CD4-positive, alpha-beta T cell treated with Interleukin-21 for 1 hour (primary cell): ENCODE measurements at places on chromosomes 2 and 18.
A peak's percentile ranks its signal among the peaks of the same experiment; 100 is the strongest.

DNA sequence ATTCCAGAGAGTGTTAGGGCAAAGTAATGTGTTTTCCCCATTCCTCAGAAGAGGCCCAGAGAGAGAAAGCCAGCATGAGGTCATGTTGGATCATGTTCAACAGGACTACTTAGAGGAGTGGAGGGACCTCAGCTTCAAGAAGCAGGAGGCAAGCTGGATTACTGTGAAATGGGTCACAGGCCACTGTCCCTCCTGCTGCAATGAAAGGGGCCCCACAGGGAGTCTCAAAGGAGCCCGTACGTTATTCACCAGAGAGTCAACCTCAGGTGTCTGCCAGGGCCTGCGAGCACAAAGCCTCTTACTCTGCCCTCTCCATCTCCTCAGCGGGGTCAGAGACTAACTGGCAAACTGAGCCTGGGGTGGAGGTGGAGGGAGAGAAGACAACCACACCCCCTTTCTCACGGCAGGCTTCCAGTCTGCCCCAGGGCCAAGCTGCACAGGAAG, 27.2 kb upstream of the ACYP2 start:
- no peak for DNase-seq

- no peak for DNase-seq
Observed at GRCh38 chr2:235925250-235925919, 242.8 kb downstream of the GBX2 start.

DNA sequence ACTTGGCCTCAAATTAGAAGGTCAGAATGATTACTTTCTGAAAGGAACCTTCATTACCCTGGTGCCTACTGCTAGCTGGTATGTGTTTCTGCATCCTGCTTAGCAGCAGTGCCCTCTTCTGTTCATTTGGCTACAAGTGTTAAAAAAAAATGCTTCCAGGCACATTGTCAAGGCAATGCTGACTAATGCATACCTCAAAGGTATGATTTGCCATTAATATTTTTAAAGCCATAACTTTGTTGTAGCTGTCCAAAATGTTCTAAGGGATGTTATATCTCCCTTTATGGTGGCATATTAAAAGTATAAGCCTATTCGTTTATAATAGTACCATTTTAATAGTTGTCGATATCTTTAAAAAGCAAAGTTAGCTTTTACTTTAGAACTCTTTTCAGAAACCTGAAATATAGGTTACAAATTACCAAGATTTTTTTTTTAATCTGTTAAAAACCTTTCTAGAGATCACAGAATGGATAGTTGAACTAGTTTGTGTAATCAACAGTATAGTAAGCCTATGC, 52.0 kb upstream of the FAM171B start:
- peak; percentile 48 for DNase-seq

DNA sequence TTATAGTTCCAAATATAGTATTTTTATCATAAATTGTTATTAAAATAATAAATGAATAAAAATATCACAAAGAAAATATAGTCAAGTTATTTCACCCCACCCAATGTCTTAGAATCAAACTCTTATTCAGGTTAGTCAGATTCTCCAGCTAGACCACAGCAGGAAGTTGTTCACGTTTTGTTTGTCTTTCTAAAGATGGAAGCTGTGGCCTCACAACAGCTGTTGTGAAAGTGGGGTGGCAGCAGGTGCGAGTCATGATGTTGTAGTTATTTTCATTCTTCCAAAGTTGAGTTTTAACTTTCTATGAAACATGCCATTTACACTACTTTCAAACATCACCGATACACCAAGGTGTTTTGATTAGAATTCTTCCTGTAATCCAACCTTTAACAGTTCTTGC, 272.9 kb downstream of the SLC8A1 start:
- DNase-seq, result no peak

DNA sequence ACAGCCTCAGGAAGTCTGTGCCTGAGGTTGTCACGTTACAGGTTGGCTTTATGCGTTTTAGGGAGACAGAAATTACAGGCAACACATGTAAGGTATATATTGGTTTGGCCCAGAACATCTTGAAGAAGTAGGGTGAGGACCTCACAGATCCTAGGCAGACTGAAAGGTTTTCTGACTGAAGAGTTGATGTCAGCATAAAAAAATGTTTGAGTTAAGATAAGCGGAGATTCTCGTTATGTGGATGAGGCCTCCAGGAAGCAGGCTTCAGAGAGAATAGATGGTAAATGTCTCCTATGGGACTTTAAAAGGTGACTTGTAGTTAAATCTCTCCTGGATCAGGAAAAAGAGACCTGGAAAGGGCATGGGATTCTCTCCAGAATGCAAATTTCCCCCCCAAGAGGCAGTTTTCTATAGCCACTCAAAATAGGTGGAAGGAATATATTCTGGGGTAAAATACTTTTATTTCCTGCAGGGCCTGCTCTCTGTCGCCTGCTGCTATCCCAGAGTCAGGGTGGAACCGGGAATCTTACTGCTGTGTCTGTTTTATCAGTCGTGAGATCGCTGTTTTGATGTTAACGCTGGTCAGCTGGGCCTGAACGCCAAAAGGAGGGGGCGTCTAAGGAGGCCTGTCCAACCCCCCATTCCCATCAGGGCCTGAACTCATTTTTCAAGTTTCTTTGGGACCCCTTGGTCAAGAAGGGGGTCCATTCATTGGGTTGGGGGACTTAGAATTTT, 171.1 kb downstream of the HDAC4 start:
- no peak for DNase-seq

- peak; percentile 43 for DNase-seq
Observed at GRCh38 chr2:190879474-190880377, 895 bp upstream of the GLS start.

GRCh38 chr2:182887753-182888415, 21.4 kb upstream of the FRZB start:
- DNase-seq, result no peak

GRCh38 chr2:191593622-191594385, 84.1 kb upstream of the NABP1 start:
- DNase-seq, result no peak

DNA sequence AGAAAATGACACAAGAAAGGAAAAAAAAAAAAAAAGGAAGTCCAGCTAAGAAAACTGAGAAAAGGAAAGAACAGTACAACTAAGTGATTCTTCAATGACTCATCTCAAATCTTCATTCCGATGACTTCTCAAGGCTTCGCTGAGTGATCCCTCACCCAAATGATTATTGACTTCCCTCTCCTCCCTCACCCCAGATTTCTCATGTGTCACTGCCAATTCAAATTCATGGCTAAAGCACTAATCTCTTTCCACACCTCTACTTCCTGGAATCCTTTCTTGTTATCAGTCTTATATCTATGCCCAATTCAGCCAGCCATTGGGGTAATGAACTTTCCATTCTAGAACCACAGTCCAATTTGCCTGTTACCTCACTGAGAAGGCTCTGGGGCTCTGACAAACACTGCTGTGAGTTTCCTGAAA, 7.2 kb upstream of the ABCB11 start:
- no peak for DNase-seq

DNA sequence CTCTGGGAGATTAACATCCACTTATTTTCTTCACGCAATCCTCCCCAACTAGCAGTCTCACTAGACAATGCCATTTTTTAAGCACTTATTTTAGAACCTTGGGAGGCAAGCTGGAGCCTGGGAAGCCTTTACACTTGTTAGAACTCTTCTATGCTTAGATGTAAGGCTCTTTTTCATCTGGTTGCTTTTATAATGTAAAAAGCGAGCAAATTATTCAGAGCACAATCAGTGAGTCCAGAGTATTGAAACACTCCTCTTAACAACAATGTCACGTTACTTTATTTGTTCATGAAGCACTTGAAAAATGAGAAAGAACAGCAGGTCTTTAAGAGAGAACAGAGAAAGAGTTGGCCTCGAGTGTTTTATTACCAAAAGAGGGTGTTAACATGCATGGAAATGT, 84.1 kb upstream of the SLC8A1 start:
- DNase-seq, result no peak

DNA sequence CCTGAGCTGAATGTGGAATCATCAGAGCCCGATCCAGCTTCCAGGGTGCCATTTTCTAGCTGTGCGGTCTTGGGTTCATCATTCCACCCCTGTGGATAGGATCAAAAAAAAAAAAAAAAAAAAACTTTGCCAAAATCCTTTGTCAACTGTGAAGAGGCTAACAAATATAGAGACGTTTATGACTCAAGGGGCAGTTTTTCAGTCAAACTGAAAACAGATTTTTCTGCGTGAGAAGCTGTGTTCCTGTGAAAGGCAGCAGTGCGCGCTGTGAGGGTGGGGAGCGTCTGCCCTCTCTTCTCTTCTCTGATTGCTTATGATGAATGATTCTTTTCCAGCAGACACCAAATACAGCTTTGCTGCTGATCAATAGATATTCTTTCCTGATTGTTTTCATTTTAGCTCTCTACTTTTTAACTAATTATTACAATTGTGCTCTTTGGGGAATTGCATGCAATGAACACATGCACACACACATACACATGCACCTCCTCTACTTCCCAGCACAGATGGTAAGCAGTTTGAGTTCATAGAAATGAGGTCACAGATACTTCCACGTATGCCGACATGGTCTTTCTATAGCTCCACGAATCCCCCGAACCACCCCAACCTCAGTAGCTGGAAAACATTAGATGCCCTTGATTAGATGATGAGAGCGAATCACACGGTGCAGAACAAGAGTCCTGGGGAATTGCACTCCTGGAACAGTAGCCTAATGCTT, 175.4 kb downstream of the NRP2 start:
- DNase-seq, result no peak

DNA sequence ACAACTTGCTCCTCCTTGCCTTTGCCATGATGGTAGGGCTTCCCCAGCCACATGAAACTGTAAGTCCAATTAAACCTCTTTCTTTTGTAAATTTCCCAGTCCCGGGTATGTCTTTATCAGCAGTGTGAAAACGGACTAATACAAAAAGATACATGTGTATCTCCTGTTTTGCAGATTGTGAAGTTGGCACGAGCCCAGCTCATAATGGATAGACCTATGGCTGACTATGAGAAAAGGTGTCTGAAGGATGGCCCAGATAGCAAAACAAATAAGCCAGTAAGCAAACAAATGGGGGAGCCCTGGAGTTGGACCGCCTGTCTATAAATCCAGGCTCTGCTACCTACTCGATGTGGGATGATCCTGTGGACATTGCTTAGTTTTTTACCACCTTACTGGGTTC, 15.5 kb upstream of the PRKCE start:
- no peak for DNase-seq

DNA sequence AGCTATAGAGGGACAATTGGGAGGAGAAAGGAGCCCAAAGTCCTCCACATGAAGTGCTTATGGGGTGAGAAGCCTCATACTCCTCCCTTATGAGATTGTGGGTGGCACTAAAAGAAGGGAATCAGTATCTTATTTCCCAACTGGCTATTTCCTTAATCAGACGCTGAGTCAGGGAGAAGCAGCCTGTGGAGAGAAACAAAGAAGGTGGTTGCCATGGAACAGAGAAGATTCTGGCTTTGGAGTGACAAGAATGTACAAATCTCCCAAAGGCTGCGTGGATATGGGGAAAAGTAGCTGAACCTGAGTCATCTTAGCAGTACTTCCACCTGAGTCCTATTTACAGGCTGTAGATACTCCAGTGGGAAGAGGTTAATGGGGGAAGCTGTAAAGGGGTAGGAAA, 115.8 kb upstream of the CWC22 start:
- DNase-seq, result no peak

DNA sequence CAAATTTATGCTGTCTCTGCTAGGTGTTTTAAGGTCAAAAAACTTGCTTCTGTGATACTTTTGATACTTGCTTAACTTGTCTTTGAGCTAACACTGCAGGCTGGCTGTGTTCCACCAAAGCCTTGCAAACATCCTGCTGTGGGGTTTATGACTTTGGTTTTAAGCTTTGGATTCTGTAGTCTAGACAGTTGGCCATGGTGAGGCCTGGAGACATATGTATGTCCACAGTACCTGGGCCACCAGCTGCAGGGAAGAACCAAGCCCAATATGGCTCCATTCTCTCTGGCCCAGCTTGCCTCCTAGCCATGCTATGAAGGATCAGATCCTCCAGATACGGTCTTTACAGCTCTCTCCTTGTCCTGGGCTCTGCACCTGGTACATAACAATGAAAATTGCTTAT, 113.9 kb downstream of the INO80D start:
- DNase-seq, result no peak

- DNase-seq, result no peak
Observed at GRCh38 chr2:173997753-173998152, 32.6 kb upstream of the SP3 start.

DNA sequence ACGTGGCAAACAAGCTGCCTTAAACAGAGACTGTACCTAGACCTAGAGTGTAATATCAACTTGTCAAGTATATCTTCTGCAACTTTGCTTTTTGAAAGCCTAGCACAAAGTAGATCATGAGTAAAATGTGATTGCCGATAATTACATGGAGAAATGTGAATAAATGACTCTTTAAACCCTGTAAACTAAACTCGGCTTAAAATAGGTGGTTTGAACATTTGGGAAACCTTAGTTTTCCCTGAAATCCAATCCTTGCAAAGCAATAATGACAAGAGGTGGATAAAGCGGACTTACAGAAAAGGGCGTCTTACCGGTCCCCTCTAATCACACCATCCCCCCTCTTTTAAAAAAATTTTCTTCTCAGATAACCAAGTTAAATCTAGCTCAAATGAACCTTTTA, 549 bp upstream of the PSMD14 start:
- no peak for DNase-seq

GRCh38 chr2:144801766-144802165, 281.8 kb upstream of the ZEB2 start:
- DNase-seq, result no peak

- no peak for DNase-seq
Observed at GRCh38 chr2:58387701-58388100, 146.6 kb upstream of the FANCL start.

GRCh38 chr2:86464652-86465051, 23.5 kb downstream of the KDM3A start:
- DNase-seq, result no peak

DNA sequence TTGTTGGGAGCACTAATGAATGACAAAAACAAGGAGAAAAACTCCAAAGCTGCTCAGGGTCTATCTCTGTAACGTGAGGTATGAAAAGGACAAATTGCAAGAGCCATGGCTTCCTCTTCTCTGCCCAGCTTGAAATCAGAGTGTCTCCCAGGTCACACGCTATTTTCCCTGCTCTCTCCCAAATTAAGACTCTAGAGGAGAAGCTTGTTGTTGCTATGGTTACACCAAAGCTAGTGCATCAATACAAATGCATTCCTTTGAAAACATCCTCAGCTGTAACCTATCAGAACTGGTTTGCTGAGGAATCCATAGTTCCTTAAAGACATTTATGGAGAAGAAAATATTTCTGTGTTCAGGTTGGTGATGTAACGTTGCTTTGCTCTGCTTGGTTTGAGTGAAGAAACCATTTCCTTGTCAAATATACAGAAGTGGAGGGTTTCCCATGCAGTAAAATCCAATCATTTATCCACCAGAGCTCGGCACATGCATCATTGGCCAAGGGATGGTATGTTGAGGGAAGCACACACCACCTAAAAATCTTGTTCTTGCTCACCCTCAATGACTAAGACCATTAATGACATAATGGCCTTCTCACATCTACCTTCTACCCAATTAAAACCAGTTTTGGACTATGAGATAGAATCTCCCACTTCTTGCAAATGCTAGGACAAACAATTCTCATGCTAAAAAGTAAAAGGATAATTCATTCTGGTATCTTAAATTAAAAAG, 2135.6 kb upstream of the CELF4 start:
- DNase-seq, result no peak

GRCh38 chr2:190121971-190122370, 59.4 kb upstream of the MSTN start:
- peak; percentile 15 for DNase-seq

- DNase-seq, result no peak
Observed at GRCh38 chr2:99027856-99028255, 91.8 kb upstream of the CRACDL start.

- DNase-seq, result no peak
Observed at GRCh38 chr2:37189452-37190153, 1.1 kb upstream of the SULT6B1 start.

- DNase-seq, result no peak
Observed at GRCh38 chr18:13471971-13472628, 253.5 kb downstream of the LDLRAD4 start.
